ENCODE measurements at places on chromosomes 1 and 21. TPM values are rescaled to one million over a fixed set of nuclear protein-coding genes. Genes with fewer than 3 reads are reported as not detected.

Gene HES4
- 20.8 TPM for total RNA-seq

Gene OSCP1
- 5.7 TPM for total RNA-seq

Gene MMP23B
- total RNA-seq = 0.55 TPM

Gene GPATCH4
- 84.2 TPM for total RNA-seq

Gene UTS2
- 31.0 TPM for total RNA-seq

Gene DAB1
- total RNA-seq = 113 TPM

Gene AQP10
- total RNA-seq = not detected

Gene PRR9
- total RNA-seq = not detected

Gene FAAH
- total RNA-seq = 3.4 TPM

Gene CFAP74
- total RNA-seq = not detected

Gene TAL1
- 0.11 TPM for total RNA-seq

Gene GBP7
- not detected for total RNA-seq

Gene LY9
- total RNA-seq = not detected

Gene STIL
- 39.3 TPM for total RNA-seq

Gene DNAJC28
- total RNA-seq = 2.1 TPM

Gene KHDC4
- total RNA-seq = 92.7 TPM

Gene AUNIP
- 17.7 TPM for total RNA-seq

Gene GSTM3
- total RNA-seq = 72.2 TPM
